Mesendoderm (in vitro differentiated cells): ENCODE measurements at places on chromosomes 4 and X.
A peak's percentile ranks its signal among the peaks of the same experiment; 100 is the strongest.

DNA sequence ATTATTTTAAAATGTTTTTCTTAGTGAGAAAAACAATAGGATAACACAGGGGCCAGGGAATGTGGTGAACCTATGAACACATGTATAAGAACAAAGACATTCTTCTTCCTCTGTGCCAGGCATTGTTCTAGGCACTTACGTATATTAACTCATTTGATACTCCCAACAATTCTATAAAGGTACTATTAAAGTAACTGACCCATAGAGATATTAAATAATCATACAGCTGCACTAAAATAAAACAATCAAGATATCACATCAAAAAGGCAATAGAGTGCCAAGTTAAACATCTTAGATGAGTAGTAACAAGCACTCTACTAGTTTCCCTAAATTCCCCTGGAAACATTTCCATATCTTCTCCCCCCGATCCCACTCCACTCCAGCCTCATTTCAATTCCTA is 33.4 kb downstream of the SLC39A8 start:
- H3K27me3 ChIP-seq = no peaks in the 10 kb centered on the region
- H3K36me3 ChIP-seq = no peaks in the 10 kb centered on the region
- no peak overlapping the region for H3K27ac ChIP-seq
- no peak for DNase-seq

GRCh38 chr4:71355045-71355444 is 16.2 kb downstream of the SLC4A4 start:
- H3K36me3 ChIP-seq = no peaks in the 10 kb centered on the region
- H3K27ac ChIP-seq = no peak overlapping the region
- peak; percentile 30 for DNase-seq

DNA sequence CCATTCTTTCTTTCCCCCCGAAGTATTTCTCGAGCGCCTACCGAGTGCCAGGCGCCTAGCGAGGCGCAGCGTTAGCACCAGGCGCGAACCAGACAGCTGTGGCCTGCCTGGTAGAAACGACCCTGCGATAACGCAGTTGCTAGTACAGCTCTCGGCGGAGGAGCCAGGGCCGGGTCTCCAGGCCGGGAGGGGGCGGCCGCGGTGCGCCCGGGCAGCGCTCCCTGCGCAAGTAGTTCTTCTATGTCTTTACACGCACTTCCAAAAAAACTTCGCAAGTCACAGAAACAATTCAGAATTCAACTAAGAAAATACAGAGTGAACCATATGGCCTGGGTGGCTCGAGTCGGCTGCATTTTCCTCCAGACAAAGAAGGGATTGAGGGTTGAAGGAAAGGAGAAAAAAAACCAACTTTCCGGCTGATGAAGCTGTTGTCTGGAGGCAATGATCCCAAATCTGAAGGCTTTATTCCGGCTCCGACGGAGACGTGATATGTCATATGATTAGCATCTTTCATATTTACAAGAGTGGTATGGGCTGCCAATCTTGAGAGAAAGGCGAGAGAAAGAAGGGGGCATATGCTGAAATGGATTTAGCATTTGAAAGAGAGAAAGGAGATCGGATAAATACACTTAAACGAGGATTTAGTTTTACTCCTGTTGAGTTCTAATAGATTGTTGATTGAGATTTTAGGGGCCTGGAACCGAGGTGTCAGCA is 7.2 kb upstream of the NEUROG2 start:
- DNase-seq = peak; percentile 82
- no peaks in the 10 kb centered on the region for H3K36me3 ChIP-seq
- peaks cover 39% of the 10 kb centered on the region for H3K27me3 ChIP-seq

GRCh38 chr4:115437739-115438138 is 324.3 kb upstream of the NDST4 start:
- DNase-seq = no peak
- no peak overlapping the region for H3K4me3 ChIP-seq
- H3K27me3 ChIP-seq = no peaks in the 10 kb centered on the region
- H3K27ac ChIP-seq = no peak overlapping the region
- no peaks in the 10 kb centered on the region for H3K4me1 ChIP-seq

DNA sequence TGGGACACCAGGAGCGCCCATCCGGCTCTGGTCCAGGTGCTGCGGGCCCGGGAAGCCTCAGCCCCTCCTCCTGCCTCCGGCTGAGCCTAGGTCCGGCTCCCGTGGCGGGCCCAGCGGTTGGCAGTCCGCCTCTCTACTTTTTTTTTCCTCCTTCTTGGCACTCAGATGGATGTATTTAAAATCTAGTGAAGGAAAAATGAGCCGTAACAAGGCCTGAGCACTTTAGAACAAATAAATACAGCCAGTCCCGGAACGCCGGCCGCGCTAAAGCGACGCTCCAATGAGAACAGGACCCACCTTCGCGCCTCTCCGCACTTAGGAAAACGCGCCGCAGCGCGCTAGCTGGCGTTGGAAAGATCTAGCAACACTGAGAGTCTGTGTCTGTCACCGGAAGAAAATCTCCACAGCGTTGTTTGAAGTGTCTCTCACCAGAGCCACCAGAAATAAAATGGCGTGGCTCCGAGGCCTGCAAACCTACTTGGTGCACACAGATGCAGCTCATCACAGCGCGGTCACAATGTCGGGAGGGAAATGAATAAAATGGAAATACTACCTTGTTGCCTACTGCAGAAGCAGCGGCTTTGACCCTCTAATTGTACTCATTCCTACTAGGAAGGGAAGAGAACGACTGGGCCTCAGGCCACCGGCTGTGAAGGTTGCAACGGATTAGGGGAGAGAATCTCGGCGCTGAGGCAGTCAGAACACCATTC is 4.7 kb downstream of the NEUROG2 start:
- H3K4me3 ChIP-seq = no peak overlapping the region
- DNase-seq = peak; percentile 57
- peaks cover 71% of the 10 kb centered on the region for H3K27me3 ChIP-seq

DNA sequence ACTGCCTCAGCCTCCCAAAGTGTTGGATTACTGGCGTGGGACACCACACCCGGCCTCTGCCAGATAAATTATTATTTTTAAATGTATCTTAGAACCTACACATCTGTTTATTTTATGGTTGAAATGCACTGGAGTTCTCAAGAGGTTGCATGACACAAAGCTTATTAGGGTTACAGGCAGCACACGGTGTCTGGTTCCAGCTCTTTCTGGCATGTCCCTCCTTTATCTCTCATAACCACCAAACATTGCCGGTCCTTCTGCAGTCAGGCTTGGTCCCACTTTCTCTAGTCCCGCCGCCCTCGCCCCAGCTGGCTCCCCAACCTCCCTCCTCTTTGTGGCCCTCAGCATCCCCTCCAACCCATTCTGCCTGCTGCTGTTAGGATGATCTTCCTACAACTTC is 39.7 kb upstream of the SPRY1 start:
- no peak overlapping the region for H3K4me3 ChIP-seq
- H3K4me1 ChIP-seq = no peaks in the 10 kb centered on the region
- no peak overlapping the region for H3K27ac ChIP-seq
- no peak for DNase-seq
- H3K27me3 ChIP-seq = no peaks in the 10 kb centered on the region

DNA sequence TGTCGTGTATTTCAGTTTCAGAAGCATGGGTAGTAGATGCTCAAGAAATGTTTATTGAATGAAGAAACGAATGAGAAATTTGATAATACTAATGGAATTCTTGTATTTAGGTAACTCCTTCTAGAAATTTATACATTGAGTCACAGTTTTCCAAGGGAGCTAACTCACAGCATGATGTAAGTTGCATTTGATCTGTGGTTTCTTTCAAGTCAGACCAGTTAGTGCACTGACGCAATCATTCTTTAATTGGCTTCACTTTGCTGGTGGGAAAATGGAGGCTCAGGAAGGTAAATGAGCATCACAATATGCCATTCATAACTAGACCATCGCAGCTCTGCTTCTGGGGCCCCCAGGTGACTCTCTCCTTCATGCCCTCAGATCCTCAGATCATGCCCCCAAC is 17.3 kb upstream of the CWH43 start:
- H3K4me1 ChIP-seq = no peaks in the 10 kb centered on the region
- DNase-seq = no peak
- H3K4me3 ChIP-seq = no peak overlapping the region

- no peaks in the 10 kb centered on the region for H3K36me3 ChIP-seq
- DNase-seq = no peak
- H3K4me3 ChIP-seq = no peak overlapping the region
- H3K27ac ChIP-seq = no peak overlapping the region
- H3K4me1 ChIP-seq = no peaks in the 10 kb centered on the region
Measured at GRCh38 chr4:61177367-61177766, 22.8 kb upstream of the ADGRL3 start.

DNA sequence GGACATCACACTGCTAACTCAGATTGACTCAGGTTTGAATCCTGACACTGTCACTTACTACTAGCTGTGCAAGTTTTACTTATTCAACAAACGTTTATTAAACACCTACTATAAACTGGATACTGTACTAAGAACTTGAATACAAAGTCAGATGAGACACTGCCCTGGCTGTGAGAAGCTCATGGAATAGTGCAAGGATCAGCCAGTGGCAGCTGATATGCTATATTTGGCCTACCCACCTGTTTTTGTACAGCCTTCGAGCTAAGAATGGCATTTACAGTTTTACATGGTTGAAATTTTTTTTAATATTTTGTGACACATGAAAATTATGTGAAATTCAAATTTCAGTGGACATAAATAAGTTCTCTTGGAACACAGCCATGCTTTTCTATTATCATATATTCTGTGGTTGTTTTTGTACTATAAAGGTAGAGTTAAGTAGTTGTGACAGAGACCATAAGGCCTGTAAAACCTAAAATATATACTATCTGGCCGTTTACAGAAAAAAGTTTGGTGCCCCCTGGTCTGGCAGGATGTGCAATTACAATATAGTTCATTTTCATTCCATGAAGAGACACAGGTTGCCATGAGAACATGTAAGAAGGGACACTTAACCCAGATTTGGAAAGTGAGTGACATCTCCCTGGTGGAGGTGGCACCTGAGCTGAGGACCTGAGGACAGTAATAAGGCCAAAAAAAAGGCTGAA is 3.4 kb upstream of the SEC24D start:
- H3K27ac ChIP-seq = no peak overlapping the region
- H3K4me3 ChIP-seq = no peak overlapping the region
- no peak for DNase-seq
- no peaks in the 10 kb centered on the region for H3K4me1 ChIP-seq

DNA sequence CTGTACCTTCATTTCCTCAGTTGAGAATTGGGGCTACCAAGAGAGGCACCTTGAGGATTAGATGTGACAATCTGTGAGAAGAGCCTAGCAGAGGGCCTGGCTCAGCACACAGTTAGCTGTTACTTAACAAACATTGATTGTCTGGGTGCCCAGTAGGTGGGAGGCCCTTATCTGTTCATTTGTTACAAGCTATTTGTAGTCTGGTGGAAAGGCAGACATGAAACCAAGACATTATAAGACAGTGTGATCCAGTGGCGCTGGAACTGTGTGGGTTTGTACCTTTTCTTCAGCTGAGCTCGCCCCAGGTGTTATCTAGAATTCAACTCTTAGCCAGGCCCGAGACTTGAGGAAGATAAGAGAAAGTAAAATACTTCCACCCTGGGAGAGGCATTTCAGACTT is 16.9 kb downstream of the AKAP4 start:
- DNase-seq = peak; percentile 66
- H3K4me1 ChIP-seq = peaks cover 6% of the 10 kb centered on the region
- no peak overlapping the region for H3K27ac ChIP-seq
- no peak overlapping the region for H3K4me3 ChIP-seq
- no peaks in the 10 kb centered on the region for H3K36me3 ChIP-seq
- no peaks in the 10 kb centered on the region for H3K27me3 ChIP-seq

DNA sequence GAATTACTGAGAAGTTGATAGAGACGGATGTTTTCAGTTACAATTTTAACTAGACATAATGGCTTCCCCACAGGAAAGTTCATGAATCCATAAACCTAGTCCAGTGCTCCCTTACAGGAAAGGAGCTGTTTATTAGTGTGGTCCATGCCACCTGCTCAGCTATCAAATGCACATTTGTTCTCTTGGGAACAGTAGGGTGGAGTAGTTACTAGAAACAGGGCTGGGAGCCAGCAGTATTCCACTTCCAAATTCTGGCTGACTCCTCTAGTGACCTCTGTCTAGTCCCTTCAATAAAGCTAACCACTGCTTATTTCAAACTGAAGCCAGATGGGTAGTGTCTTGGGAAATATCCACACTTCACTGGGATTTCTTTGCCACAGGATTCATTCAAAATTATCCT is 88.4 kb upstream of the TLL1 start:
- DNase-seq = no peak
- no peaks in the 10 kb centered on the region for H3K36me3 ChIP-seq
- no peaks in the 10 kb centered on the region for H3K27me3 ChIP-seq
- no peak overlapping the region for H3K27ac ChIP-seq
